Thoracic aorta (tissue), 2 donors: ENCODE measurements at places on chromosomes 5 and 9. TPM values are rescaled to one million over a fixed set of nuclear protein-coding genes. Genes with fewer than 3 reads are reported as not detected.

MSMP gene
- total RNA-seq: not detected

ELAVL2 gene
- not detected for total RNA-seq

TICAM2 gene
- 1.6 TPM for total RNA-seq

AQP3 gene
- 6.9 TPM for total RNA-seq

DNA sequence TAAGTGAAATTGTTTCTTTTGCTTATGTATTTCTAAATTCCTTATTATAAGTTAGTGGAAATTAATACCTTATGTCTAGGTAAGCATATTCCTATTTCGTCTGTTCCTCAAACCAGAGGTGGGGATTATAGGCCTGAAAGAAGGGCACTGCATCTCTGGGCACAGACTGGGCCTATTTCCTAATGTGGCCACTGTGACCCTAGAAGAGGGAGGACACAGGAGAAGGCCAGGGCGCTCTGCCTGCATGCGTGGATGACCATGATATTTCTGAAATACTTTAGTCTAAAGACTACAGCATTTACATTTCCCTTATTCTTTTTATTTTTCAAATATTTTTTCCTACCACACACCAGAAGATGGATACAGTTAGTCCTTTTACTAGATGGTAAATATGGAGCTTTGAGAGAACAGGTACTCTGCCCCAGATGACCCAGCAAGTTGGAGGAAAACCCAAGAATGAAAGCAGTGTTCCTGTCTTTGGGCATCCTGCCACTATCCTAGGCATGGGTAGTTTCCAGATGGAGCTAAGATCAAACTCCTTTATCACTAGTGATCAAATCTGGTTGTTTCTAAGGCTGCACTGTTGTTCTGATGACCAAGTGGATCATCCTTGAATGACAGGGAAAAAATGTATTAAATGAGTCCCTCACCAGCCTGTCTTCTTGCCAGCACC, 27.8 kb downstream of the RUSC2 start:
- no peak for DNase-seq

DNA sequence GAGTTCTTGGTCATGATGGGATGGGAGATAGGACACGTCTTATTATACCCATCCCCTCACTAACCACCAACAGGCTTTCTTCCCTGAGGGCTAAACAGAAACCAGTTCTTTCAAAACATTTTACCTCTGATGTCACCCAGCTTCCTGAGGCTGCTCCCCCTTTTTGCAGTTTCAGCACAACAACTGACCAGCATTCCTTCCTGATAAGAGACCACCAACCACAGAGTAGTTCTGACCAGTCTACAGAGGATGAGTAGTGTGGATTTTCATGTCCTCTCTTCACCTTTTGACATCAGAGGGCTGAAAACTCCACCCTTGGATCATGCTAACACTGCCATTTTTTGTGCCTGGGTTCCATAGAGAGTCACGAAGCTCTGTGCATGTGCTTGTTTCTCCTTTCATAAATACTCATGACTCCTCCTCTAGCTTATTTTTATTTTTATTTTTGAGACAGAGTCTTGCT, 82.6 kb downstream of the OSTF1 start:
- DNase-seq: no peak

DNA sequence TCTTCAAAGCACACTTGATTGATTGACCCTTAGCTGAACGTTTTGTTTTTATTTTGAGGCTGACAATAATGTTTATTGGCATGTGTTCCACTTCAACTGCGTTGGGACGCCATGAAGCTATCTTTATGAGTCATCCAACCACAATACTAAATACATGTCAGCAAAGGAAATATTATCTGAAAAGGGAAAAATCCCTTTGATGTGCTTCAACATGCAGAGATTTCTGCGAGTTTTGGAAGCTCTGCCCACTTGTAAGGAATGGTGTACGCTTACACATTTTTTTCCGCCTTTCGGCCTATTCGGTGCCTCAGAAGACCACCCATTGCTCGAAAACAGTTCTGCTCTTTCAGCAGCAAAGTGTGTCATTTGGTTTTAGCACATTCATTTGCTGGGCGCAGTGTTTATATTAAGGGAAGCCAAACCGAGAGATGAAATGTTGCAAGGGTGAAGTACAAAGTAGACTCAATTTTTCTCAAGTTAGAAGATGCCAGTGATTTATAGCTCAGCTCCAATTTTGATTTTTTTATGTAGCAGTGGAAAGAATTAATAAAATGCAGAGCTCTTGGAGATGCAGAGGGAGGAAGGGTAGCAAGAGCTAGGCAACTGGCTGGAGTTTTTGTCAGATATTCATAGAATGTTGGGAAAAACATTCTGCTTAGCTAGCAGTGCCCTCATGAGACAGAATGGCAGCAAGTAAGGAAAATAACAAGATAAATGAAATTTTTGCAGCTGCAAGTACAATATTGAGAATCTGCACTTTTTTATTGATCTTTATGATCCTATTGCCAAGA, 68.9 kb downstream of the PRDM6 start:
- DNase-seq: no peak

DNA sequence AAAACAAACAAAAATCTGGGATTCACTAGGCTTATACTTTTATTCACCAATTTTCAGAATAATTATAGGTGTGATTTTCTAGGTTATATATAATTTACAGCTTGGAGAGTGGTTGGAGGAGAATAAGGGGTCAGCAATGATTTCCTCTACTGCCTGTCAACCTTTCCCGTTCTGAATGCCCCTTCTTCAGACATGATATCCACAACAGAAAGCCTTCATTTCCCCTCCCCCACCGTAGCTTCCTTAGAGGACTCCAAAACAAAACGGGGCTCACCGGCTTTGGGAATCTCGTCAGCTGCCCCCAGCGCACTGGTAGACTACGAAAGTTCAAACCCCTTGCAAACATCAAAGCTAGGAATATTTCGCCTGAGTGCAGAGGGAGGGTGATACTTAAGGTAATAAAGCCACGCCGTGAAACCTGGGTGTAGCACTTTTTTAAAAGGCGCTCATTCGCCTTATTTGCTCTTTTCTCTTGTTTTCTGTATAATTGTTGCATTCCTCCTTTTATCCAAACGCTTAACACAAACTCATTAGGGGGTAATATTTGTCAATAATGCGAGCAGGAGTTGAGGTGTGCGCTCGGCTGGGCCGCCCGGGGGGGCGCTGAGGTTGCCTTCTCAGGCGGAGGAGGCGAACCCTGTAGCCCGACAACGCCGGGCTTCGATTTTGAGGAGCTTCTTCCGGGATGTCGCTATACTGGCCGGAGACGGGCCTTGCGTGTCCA, 2.4 kb downstream of the OTP start:
- no peak for DNase-seq

GRCh38 chr9:135479469-135480052, at the start of gene PPP1R26:
TSS of gene PPP1R26 (plus strand) at chr9:135479782. CDS start at chr9:135484511, 4,729 bp downstream.
- no peak for DNase-seq
